HuH-7 (cell line): ENCODE measurements at places on chromosomes 13 and 19.

GRCh38 chr19:10642473-10643171 is 11.5 kb upstream of the ILF3 start:
- no peak for DNase-seq

DNA sequence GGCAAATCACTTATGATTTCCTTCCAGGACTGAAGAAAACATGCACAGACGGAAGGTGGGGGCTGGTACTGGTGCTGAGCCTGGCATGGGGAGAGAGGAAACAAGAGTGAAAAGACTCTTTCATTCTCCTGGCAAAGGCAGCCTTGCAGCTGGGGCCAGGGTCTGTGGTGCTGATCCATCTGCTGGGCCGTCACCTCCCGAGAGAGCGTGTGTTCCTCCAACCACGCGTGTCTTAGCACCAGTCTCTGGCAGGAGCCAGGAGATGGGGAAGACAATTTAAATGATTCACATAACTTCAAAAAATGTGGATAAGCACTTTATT is 23.9 kb upstream of the SPART start:
- no peak for DNase-seq

GRCh38 chr19:50836543-50837195 is 3.3 kb upstream of the KLK15 start:
- DNase-seq = no peak

DNA sequence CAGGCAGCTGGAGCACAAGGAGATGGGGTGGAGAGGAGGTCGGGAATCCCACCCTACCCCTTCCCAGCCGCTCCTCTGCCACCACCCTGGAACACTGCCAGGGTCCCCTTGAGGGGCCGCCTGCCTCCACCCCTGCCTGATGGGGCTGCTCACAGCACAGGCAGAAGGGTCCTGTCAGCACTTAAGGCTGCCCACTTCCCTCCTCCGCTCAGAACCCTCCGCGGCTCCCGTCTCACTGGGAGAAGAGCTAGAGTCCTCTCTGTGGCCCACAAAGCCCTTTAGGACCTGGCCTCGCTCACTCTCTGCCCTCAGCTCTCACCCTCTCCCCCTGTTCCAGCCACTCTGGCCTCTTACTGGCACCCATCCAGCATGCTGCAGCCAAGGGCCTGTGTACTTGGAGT is 3.4 kb upstream of the POLD1 start:
- DNase-seq = no peak

GRCh38 chr13:99289271-99289670 is 17.9 kb downstream of the GPR183 start:
- no peak for DNase-seq

DNA sequence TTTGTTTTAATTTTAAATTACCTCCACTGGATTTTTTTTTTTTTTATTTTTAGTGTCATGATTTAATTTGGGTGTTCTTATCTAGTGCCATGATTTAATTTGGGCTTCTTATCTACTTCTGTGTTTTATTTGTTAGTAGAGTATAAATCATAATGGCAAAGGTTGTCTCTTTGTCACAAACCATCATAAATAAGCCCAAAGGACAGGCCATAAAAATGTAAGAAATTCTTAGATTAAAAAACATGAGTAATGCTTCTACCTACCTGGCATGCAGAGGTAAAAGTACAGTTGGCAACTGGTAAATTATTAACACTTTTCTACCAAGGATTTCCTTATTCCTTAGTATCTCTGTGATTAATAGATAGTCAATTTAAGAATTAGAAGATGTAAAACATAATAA is 55.2 kb downstream of the ERCC5 start:
- no peak for DNase-seq

DNA sequence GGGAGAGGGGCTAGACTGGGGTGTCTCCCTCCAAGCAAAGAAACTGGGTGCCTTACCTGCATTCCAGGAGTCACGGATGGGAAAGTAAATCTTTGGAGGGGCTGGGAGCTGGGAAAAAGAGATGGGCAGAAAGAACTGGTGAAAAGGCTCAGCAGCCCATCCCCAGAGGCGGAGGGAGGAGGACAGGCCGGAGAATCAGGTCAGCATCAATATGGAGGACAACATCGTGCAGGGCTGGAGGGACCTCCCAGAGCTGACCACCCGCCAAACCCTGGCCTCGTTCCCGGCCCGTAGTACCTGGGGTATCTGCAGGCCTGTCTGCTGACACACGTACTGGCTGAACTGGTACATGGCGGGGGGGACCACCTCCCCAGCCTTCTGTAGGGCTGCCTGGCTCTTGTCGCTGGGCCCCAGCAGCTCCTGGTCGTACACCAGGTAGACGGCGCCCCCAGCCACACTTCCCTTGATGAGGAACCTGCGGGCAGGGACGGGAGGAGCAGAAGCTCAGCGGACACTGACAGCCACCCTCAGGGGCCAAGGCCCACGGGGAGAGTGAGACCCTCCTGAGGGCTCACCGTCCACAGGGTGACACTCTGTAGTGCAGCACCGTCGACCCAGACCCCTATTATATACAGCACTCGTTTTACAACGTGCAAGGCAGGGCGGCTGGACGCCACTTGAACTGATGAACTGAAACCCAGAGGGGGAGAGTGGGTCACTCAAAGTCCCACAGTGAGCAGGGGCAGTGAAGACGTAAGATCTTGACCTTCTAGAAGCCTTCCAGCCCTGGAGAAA is 830 bp downstream of the MICOS13 start:
- no peak for DNase-seq

- DNase-seq = no peak
These were observed 65.3 kb downstream of the DCT start for GRCh38 chr13:94414141-94414540.

DNA sequence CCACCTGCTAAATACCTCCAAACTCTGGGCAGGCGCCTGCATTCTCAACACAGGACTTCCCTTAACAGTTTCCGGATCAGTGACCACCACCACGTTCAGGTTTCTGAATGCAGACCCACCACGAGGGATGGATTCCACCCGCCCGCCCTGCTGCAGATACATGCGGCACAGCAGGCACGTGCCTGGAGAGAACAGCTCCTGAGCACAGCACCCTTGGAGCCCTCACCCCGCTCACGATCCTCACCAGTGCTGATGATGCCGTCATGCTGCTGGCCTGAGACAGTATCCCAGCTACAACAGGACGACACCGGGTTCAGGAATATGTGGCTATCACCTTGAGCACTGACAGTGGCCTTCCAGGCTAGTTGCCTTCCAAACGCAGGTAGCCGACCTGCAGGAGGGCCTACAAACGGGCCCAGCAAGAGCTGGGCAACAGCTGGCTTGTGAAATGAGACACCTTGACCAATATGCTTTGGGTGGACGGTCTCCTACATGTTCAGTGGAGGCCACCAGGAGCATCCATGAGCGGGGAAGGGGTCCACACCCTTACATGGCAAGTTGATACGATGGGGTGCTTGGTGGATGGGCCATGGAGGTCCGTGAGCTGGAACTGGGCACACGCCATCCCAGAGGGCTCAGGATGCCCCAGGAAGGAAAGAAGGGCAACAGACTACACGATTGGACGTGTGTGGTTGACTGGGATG is 9.9 kb upstream of the QTRT1 start:
- no peak for DNase-seq

DNA sequence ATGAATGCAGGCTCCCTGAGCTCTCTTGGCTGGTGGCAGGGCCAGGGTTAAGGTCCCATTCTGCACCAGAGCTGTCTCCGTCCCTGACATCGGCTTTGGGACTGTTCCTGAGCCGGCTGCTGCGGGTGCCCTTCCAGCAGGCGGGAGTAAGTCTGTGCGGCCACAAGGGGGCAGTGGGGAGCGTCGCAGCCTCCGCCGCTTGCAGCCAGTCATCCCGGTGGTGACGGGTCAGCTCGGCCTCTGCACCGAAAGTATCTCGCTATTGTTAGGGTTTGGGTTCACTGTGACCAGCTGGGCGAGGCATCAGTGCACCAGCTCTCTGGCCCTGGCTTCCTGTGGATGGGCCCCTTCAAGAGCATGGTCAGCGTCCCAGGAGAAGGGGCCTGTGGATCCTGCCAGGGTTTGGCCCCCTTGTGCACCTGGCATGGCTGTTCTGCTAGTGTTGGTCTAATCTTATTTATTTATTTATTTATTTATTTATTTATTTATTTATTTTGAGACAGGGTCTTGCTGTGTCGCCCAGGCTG is 15.1 kb downstream of the NDUFB7 start:
- peak; percentile 89 for DNase-seq

DNA sequence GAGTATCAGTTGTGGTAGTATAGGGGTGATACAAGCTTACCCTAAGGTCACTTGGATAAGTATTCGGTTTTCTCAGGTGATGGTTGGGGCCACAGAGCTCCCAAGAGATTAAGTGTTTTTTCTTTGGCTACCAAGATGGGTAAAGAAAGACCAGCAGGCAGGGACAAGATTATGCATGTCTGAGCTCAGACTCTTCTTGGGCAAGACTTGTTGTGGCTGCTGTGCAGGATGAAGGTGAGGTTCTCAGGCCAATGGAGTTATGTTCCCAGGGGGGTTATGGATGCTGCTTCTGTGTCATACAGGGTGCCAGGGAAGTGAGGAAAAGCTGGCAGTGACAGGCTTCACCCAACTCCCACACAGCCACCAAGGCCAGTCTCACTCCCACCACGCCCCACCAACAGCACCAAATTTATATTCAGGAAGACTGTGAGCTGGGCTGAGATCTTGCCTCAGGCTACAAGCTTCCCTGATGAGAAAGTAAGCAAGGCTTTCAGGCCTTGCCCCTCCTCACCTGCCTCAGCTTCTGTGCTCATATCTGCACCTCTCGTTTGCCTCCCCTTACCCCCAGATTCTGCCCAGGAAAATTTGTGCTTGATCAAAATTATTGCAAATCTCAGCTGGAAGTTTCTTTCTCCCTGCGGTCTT is 511.8 kb upstream of the SLITRK1 start:
- no peak for DNase-seq

GRCh38 chr13:31611214-31611613 is 128.1 kb upstream of the RXFP2 start:
- DNase-seq = no peak

GRCh38 chr19:50922317-50922853 is 11.2 kb upstream of the KLK4 start:
- DNase-seq = peak; percentile 80

DNA sequence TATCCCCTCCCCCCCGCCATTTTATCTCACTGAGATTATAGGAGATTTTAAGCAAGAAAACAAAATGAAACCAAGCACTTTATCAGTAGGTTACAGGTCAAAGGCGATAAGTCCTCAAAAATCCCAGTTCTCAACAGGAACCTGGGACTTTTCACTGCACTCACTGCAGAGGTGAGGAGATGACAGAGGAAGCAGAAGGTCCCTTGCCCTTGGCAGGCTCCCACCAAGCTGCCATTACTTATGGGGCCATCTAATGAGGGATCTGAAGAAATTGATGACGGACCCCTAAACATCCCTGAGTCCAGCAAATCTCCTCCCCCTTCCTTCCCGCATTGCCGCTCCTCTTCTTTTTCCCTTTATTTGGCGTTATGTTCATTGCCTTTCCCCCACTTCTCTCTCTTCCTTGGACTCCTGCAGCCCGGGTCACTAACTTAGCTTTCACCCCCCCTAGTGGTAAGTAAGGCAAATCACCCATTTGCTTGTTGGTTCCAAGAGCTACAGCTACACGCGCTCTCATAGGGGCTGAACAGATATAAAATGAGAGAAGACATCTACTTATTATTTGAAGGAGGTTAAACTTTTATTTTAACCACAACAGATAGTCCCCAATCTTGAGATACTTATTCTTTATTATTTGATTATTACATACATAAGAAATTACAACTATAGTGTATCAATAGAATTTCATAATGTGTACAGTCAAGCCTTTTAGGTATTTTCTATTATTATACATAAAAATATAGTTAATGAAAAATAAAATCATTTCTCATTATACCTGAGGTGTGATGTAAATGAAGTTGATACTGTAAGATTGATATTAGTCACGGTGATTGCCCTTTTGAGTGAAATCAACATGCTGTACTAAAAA is 52.0 kb upstream of the ARGLU1 start:
- DNase-seq = peak; percentile 56

- no peak for DNase-seq
These were observed 40.8 kb downstream of the BRD4 start for GRCh38 chr19:15291548-15292021.

- DNase-seq = no peak
These were observed 10.7 kb downstream of the AP2S1 start for GRCh38 chr19:46839752-46840497.

- DNase-seq = no peak
These were observed 7.3 kb downstream of the KCNC3 start for GRCh38 chr19:50321831-50322230.

- DNase-seq = no peak
These were observed 2.5 kb downstream of the ZNF556 start for GRCh38 chr19:2869618-2870017.

- DNase-seq = no peak
These were observed 93.7 kb downstream of the FRY start for GRCh38 chr13:32125221-32125689.

DNA sequence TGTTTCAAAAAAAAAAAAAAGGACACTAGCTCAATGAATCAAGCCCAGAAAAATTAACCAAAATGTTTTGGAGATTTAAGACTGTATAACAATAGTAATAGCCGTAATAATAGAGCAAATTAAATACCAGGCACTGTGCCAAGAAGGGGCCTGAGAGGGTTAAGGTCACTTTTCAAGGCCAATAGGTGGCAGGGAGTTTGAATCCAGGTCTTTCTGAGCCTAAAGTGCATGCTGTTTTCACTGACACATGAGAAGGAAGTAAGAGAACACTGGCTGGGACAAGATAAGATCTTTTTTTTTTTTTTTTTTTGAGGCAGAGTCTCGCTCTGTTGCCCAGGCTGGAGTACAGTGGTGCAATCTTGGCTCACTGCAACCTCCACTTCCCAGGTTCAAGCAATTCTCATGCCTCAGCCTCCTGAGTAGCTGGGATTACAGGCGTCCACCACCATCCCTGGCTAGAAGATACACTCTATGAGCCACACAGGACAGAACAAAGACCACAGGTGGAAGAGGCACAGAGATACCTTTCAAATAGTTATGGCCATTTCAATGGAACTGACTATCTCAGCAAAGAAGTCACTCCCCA is 7.7 kb downstream of the FFAR2 start:
- no peak for DNase-seq
